ENCODE measurements at places on chromosomes 12 and 14.
A peak's percentile ranks its signal among the peaks of the same experiment; 100 is the strongest.

GRCh38 chr12:26062566-26062965, 62.3 kb downstream of the BHLHE41 start:
- no peaks in the 10 kb centered on the region for H3K4me1 ChIP-seq
- H3K27ac ChIP-seq = peak overlapping the region; percentile 38
- no peak overlapping the region for H3K4me3 ChIP-seq

- no peak for DNase-seq
- no peaks in the 10 kb centered on the region for H3K27me3 ChIP-seq
- no peaks in the 10 kb centered on the region for H3K36me3 ChIP-seq
- H3K27ac ChIP-seq = no peak overlapping the region
- peaks cover 10% of the 10 kb centered on the region for H3K4me1 ChIP-seq
- no peak overlapping the region for H3K4me3 ChIP-seq
Observed at GRCh38 chr14:89910691-89911009, 43.9 kb downstream of the EFCAB11 start.

- no peak overlapping the region for H3K27ac ChIP-seq
- no peaks in the 10 kb centered on the region for H3K36me3 ChIP-seq
- peak; percentile 81 for DNase-seq
- peak overlapping the region; percentile 40 for H3K4me3 ChIP-seq
Observed at GRCh38 chr12:27193854-27194544, 50.1 kb upstream of the STK38L start.

- DNase-seq = peak; percentile 45
- H3K4me1 ChIP-seq = peaks cover 8% of the 10 kb centered on the region
- H3K4me3 ChIP-seq = no peak overlapping the region
- H3K27me3 ChIP-seq = no peaks in the 10 kb centered on the region
Observed at GRCh38 chr14:51677266-51677665, 25.6 kb downstream of the FRMD6 start.

- H3K27me3 ChIP-seq = no peaks in the 10 kb centered on the region
- no peaks in the 10 kb centered on the region for H3K4me1 ChIP-seq
- no peak overlapping the region for H3K27ac ChIP-seq
- no peak for DNase-seq
- no peak overlapping the region for H3K4me3 ChIP-seq
Observed at GRCh38 chr12:79019672-79020071, 155.1 kb downstream of the SYT1 start.

DNA sequence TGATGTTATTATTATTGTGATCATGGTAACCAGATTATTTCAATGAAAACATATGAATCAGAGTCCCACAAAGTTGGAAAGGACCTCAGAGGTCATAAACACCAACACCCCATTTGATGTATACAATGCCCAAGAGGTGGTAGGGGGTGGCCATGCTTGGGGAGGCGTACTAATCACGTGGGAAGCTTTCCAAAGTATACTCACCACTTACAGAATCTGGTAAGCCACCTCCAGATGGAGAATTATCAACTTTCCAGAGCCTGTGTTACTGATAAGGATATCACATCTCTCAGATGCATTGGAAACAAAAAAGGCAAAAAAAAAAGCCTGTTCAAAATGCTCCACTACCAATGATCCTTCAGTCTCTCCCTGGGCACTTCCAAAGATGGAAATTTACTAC, 8.4 kb downstream of the DAD1 start:
- peaks cover 12% of the 10 kb centered on the region for H3K36me3 ChIP-seq
- no peaks in the 10 kb centered on the region for H3K27me3 ChIP-seq
- peaks cover 7% of the 10 kb centered on the region for H3K4me1 ChIP-seq
- H3K27ac ChIP-seq = no peak overlapping the region
- DNase-seq = no peak

- no peaks in the 10 kb centered on the region for H3K4me1 ChIP-seq
- H3K27ac ChIP-seq = no peak overlapping the region
- H3K27me3 ChIP-seq = no peaks in the 10 kb centered on the region
- no peak overlapping the region for H3K4me3 ChIP-seq
- peak; percentile 82 for DNase-seq
- H3K36me3 ChIP-seq = no peaks in the 10 kb centered on the region
Observed at GRCh38 chr12:58504143-58504938, 416.0 kb downstream of the LRIG3 start.

- H3K27ac ChIP-seq = no peak within 1 kb of the TSS
- no peaks in the 10 kb centered on the region for H3K27me3 ChIP-seq
- DNase-seq = peak; percentile 88
- H3K4me3 ChIP-seq = peak within 1 kb of the TSS; percentile 49
Observed at GRCh38 chr12:23949348-23950209, at the start of gene SOX5. Gene SOX5 (minus strand): TSS chr12:23949670. CDS start chr12:23949601, 69 bp downstream.

- DNase-seq = no peak
- H3K4me3 ChIP-seq = no peak overlapping the region
- H3K27ac ChIP-seq = no peak overlapping the region
- no peaks in the 10 kb centered on the region for H3K36me3 ChIP-seq
- H3K4me1 ChIP-seq = peaks cover 11% of the 10 kb centered on the region
Observed at GRCh38 chr12:49543221-49543913, 4.5 kb downstream of the KCNH3 start.

GRCh38 chr12:75438059-75438754, 42.3 kb upstream of the GLIPR1 start:
- no peak for DNase-seq
- H3K4me3 ChIP-seq = no peak overlapping the region

- peaks cover 15% of the 10 kb centered on the region for H3K4me1 ChIP-seq
- no peak overlapping the region for H3K4me3 ChIP-seq
- DNase-seq = peak; percentile 84
- no peaks in the 10 kb centered on the region for H3K27me3 ChIP-seq
Observed at GRCh38 chr14:103444837-103445524, 59.8 kb downstream of the MARK3 start.

GRCh38 chr14:42944284-42944683, 1337.6 kb downstream of the LRFN5 start:
- no peak overlapping the region for H3K27ac ChIP-seq
- no peaks in the 10 kb centered on the region for H3K4me1 ChIP-seq
- no peak for DNase-seq
- no peaks in the 10 kb centered on the region for H3K36me3 ChIP-seq
- H3K27me3 ChIP-seq = no peaks in the 10 kb centered on the region

- no peaks in the 10 kb centered on the region for H3K27me3 ChIP-seq
- H3K4me3 ChIP-seq = no peak overlapping the region
- peaks cover 5% of the 10 kb centered on the region for H3K4me1 ChIP-seq
- DNase-seq = no peak
- no peak overlapping the region for H3K27ac ChIP-seq
Observed at GRCh38 chr12:122999196-122999946, 18.9 kb downstream of the ARL6IP4 start.

- H3K4me3 ChIP-seq = no peak overlapping the region
- no peaks in the 10 kb centered on the region for H3K27me3 ChIP-seq
- DNase-seq = no peak
Observed at GRCh38 chr12:34348836-34349672, 326.8 kb downstream of the ALG10 start.

DNA sequence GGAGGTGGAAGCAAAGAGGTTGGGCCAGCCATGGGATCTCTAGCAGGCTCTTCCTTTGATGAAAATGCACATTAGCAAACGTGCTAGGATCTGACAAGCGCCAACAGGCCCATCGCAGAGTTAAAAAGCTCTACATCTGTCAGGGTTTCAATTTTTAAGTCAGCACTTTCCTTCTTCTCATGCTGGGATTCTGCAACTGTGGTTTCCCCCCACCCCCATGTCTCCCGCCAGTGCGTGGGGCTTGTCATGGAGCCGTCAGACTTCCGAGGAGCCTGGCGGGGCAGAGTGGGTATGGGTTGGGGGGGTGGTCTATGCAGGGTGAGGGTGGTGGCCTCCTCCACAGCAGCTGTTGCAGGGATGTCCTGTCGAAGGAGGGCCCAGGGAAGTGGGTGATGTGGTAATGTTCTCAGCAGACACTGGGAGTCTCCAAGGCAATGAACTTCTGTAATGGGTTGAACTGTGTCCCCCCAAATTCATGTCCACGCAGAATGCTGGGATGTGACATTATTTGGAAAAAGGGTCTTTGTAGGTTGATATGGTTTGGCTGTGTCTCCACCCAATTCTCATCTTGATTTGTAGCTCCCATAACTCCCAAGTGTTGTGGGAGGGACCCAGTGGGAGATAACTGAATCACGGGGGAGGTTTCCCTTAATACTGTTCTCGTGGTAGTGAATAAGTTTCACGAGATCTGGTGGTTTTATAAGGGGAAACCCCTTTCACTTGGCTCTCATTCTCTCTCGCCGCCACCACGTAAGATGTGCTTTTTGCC, 115.2 kb upstream of the MAP1LC3B2 start:
- H3K27ac ChIP-seq = no peak overlapping the region
- no peaks in the 10 kb centered on the region for H3K36me3 ChIP-seq
- H3K4me3 ChIP-seq = no peak overlapping the region
- H3K4me1 ChIP-seq = peaks cover 6% of the 10 kb centered on the region
- no peak for DNase-seq

DNA sequence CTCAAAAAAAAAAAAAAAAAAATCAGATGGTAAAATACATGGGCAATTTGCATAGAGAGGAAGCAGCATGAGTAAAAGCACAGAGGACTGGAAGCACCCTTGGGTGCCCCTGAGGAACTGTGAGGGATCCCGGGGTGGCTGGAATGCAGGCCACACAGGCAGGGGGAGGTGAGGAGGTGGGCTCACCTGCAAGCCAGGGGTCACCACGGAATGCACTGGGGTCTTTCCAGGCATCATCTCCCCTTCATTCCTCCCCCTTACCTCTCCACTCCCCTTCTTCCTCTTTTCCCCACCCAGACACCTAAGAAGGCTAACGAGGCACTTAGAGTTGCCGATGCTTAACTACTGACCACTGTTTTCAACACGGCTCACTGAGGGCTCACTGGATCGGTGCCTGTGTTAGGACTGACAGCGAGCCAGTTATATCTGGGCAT, 14.4 kb upstream of the HIP1R start:
- H3K27ac ChIP-seq = no peak overlapping the region
- H3K36me3 ChIP-seq = no peaks in the 10 kb centered on the region
- H3K27me3 ChIP-seq = no peaks in the 10 kb centered on the region
- DNase-seq = no peak
- peaks cover 2% of the 10 kb centered on the region for H3K4me1 ChIP-seq
- H3K4me3 ChIP-seq = no peak overlapping the region

- peaks cover 6% of the 10 kb centered on the region for H3K4me1 ChIP-seq
- H3K27me3 ChIP-seq = peaks cover 11% of the 10 kb centered on the region
- H3K36me3 ChIP-seq = no peaks in the 10 kb centered on the region
Observed at GRCh38 chr14:75249251-75249957, 29.2 kb upstream of the FOS start.

- H3K36me3 ChIP-seq = no peaks in the 10 kb centered on the region
- DNase-seq = no peak
- H3K4me1 ChIP-seq = no peaks in the 10 kb centered on the region
Observed at GRCh38 chr12:72543777-72544467, 271.8 kb downstream of the TRHDE start.

GRCh38 chr12:121722511-121722910, 10.0 kb downstream of the TMEM120B start:
- H3K4me1 ChIP-seq = peaks cover 9% of the 10 kb centered on the region
- no peak overlapping the region for H3K4me3 ChIP-seq
- no peak for DNase-seq
- H3K27me3 ChIP-seq = no peaks in the 10 kb centered on the region
- no peak overlapping the region for H3K27ac ChIP-seq
- peaks cover 14% of the 10 kb centered on the region for H3K36me3 ChIP-seq

GRCh38 chr12:114445401-114446323, 39.7 kb upstream of the TBX5 start:
- peaks cover 94% of the 10 kb centered on the region for H3K27me3 ChIP-seq
- peaks cover 7% of the 10 kb centered on the region for H3K4me1 ChIP-seq
- no peaks in the 10 kb centered on the region for H3K36me3 ChIP-seq
- no peak overlapping the region for H3K4me3 ChIP-seq

- no peak overlapping the region for H3K27ac ChIP-seq
- H3K36me3 ChIP-seq = peaks cover 2% of the 10 kb centered on the region
- peak; percentile 67 for DNase-seq
- H3K4me3 ChIP-seq = no peak overlapping the region
- peaks cover 2% of the 10 kb centered on the region for H3K4me1 ChIP-seq
- H3K27me3 ChIP-seq = no peaks in the 10 kb centered on the region
Observed at GRCh38 chr12:29317556-29318363, 63.2 kb downstream of the ERGIC2 start.

DNA sequence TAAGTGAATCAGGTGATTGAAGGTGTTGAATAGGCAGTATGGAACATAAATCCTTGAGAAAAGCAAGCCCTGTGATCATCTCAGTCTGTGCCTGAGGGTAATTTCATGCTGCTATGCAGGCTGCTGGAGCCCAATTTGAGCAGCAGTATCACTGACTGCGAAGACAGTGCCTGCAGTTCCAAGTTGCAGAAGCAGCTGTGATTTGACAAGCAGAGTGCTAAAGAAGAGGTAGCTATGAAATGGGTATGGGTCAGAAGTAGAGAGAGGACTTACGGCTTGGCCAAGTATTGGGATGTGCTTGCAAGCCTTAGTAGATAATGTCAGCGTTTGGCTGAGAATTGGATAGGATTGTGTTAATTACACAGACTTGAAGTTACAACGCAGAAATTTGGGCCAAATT, 22.5 kb downstream of the PIK3C2G start:
- H3K36me3 ChIP-seq = no peaks in the 10 kb centered on the region
- no peak overlapping the region for H3K27ac ChIP-seq
- H3K27me3 ChIP-seq = no peaks in the 10 kb centered on the region
- DNase-seq = no peak
- H3K4me3 ChIP-seq = no peak overlapping the region

GRCh38 chr12:49487605-49488004, 51.2 kb upstream of the KCNH3 start:
- DNase-seq = no peak
- peaks cover 37% of the 10 kb centered on the region for H3K36me3 ChIP-seq
- H3K27me3 ChIP-seq = no peaks in the 10 kb centered on the region
- H3K4me3 ChIP-seq = no peak overlapping the region
